NCI-H1436 treated with DMSO at 0.1 percent for 48 hours (cell line): ENCODE measurements at places on chromosomes 1 and 21.

DNA sequence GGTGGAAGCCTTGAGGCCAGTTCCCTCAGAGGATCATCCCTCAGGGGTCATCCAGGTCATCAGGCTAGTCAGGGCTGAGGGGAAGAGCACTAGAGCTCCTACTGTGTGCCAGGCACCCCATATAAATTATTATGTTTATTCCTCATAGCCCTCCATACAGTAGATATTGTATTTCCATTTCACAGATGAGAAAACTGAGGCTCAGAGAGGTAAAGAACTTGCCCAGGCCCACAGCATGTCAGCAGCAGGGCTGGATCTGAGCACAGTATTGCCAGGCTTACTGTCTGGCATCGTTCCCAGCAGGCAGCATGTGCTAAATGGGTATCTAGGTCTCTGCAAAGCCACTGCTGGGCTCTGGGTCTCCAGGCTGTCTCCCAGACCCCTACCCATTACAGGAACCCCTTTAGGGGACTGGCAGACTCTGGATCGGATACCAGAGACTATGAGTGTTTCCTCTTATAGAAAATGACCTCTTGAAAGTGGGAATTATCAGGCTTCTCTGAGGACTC lies 153.3 kb downstream of the PTPRU start:
- no peak for DNase-seq

DNA sequence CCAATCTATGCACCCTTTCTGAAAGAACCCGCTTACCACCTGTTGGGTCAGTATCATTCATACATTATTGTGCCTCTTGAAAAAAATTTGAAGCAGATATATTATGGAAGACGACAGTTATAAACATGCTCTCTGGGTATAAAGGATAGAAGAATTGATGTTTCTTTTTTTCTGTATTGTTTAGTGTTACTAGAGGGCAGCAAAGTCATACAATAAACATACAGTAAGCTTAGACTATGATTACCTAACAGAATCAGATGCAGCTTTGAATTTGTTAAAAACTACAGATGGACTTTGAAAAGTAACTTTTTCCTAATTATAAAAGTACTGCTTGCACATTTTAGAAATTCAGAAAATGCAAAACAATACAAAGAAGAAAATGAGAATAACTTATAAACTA lies 11.1 kb upstream of the PAXBP1 start:
- DNase-seq = no peak

- no peak for DNase-seq
Observed at GRCh38 chr1:87151500-87152421, 176.9 kb upstream of the LMO4 start.

DNA sequence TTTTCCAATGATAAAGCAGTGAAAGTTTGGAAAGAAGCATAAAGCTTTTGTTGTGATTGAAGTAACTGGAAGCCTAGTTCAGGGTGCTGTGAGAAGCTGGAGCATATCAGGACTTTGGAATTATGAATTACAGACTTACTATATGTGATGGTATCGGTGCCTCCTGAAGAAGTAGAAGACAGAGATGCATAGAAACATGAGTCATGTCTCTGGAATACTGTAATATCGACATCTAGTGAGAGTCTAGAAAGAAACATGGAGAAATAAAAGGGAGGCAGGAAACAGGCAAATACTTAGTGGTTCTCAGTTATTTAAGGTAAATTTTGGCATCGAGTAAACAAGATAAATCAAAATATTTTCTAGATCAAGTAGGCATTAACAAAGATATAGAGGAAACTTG lies 103.0 kb downstream of the CAMTA1 start:
- no peak for DNase-seq

- DNase-seq = no peak
Observed at GRCh38 chr1:41671116-41671755, 186.8 kb upstream of the EDN2 start.
